SK-N-SH (cell line): ENCODE measurements at places on chromosomes 13 and 19. TPM values are rescaled to one million over a fixed set of nuclear protein-coding genes. Genes with fewer than 3 reads are reported as not detected.
A peak's percentile ranks its signal among the peaks of the same experiment; 100 is the strongest.

GRCh38 chr13:101916108-101916774, 463.8 kb downstream of the ITGBL1 start:
- peak; percentile 87 for DNase-seq

GRCh38 chr13:99528547-99528946, 27.3 kb downstream of the TM9SF2 start:
- DNase-seq, result no peak

GRCh38 chr13:77048681-77049080, 21.7 kb upstream of the FBXL3 start:
- DNase-seq, result no peak

Gene CGB1
- polyA plus RNA-seq, result not detected in 2 replicates

GRCh38 chr13:98524793-98525192, 52.1 kb downstream of the STK24 start:
- DNase-seq, result no peak

GRCh38 chr13:51848674-51849073, 3.7 kb upstream of the TMEM272 start:
- no peak for DNase-seq

DNA sequence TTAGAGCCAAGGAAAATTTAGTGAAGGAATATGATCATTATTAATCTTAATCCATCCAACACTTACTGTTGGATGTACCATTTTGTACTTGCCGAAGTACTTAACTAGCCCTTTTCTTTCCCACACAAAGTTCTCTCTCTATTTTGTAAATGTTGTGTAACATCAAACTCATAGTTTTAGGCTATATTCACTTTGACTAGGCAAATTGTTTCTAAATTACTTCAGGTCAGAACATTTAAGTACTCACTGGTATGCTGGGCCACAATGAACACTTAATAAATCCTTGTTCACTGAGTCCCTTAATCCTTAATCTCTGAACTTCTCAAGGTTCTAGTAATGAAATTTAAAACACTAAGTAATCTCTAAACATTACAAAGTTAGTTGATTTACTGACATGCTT, 49.3 kb upstream of the EEF1AKMT1 start:
- no peak for DNase-seq

Gene EXOC3L2
- 0.02 TPM in 1 of 2 replicates, not detected in the other for polyA plus RNA-seq

Gene SPRED3
- polyA plus RNA-seq, result 10.5 and 11.1 TPM in 2 replicates
